ENCODE measurements at places on chromosomes 13 and 19.

DNA sequence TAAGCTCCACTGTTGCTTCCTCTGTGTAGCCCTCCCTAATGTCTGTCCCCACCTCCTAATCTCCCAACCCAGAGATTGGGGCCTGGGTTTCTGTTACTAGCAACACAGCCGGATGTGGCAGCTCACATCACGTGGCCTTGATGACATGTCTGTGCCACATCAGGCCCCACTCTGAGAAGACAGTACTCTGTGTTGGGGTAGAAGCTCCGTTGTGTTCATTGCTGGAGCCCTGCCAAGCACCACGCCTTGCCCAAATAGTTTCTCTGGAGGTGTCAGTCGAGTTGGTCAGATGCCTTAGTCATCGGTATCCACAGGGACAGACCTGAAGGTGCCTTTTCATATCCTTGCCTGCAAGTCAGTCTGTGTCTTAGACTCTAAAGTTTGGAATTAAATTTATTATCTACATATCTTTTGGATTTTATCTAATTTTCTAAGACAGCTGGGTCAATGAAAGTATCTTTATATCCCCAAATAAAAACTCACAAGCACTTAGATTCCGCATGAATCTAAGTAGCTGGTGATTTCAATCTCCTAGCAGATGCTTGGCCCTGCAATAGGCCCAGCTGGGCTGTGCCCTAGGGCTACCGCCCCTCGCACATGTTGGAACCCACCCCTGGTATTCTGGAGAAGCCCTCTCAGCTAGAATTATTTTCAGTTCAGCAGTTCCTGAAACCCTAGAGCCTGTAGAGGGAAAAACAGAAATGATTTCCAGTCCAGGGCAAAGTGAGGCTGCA is 204.0 kb upstream of the TSHZ3 start:
- DNase-seq: no peak

GRCh38 chr19:44113784-44114390 is 688 bp downstream of the ZNF225 start:
- DNase-seq: no peak

DNA sequence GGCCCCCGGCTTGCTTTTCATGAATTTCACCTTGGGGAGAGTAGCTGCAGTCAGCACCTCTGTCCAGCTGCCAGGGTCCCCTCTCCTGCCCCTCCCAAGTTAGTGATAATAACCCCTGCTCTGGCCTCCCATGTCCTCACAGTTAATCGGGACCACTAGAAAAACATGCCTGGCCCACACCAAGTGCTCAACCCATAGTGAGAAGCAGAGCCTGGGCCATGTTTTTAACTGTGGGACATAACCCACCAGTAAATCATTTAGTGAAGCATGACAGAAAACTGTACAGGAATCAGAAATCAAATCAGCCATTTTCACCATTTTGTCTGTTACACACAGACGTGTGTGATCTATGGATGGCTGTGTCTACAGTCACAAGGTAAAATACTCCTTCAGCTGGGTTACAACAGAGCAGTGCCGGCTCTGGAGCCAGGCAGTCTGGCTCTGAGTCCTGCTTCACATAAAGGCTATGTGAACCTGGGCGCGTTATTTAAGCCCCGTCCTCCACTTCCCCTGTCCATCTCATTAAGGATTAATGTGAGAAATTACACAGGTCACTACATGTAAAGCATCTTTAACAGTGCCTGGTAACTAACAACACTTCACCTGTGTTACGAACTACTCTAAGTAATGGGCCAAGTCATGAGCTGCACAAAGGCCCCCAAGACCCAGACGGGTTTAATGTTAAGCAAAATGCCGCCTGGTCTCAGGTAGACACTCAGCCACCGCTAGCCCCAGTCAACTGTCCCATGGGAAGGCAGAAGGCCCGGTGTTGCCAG is 7.6 kb upstream of the ECH1 start:
- DNase-seq: no peak

- DNase-seq: no peak
Measured at GRCh38 chr13:71906448-71906847, 39.4 kb upstream of the DACH1 start.

- no peak for DNase-seq
Measured at GRCh38 chr19:6055013-6055795, 55.1 kb downstream of the RFX2 start.

DNA sequence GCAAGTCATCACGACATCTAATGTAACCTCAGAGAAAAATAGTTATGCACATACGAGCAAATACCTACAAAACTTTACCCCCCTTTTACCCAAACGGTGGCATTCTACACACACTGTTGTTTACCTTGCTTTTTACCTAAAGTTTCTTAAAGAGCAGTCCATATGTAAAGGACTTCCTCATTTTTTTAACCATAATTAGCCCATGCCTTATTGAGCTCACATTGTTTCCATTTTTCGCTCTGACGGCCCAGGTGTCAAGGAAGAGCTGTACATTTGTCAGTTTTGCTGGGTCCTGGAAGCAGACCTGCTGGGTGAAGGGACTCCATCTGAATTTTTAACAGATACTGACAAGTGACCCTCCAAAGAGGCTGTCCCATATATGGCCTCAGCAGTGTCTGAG is 89.4 kb downstream of the STK24 start:
- DNase-seq: no peak

- DNase-seq: no peak
Measured at GRCh38 chr13:50894012-50894411, 15.6 kb upstream of the RNASEH2B start.

DNA sequence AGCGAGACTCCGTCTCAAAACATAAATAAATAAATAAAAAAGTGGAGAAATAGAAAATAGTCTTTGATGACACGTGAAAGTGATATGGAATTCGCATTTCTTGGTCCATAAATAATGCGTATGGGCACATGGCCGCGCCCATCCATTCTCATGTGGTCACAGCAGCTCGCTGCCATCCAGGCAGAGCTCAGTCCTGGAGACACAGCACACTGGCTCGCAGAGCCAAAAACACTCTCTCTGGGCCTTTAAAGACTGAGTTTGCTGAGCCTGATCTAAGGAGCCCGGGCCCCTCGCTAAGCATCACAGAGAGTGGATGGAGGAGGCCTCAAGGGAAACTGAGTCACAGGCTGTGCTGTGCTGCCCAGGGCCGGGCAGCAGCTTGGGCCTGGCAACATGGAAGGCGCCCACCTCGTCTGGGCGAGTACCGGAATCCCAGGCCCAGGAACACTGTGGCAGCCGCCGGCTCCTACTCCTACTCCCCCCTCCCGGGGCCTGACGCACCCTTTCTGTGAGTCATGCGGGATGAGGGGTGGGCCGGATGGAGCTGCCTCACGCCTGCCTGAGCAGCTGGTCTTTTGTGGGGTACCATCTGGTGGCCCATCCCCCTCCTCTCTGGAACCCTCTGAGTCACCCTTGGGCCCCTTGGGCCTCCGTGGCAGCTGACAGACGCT is 28.9 kb upstream of the CACTIN start:
- DNase-seq: no peak

DNA sequence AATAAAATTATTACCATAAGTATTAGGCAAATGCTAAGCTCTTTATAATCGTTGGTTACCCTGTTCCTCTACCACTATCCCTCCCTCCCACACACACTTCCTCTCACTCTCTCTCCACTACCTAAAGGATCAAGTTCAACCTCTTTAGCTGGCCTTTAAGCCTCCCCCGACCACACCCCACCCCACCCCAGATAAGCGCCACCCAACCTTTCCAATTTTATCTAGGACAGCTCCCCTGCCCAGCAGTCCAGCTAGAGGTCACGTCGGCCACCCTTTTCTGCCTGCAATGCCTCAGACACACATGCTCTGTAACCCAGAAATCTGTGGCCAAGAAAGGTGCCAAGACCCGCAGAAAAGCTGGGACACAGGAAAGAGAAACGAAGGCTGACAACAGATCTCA is 1.1 kb downstream of the LYPD4 start:
- no peak for DNase-seq

DNA sequence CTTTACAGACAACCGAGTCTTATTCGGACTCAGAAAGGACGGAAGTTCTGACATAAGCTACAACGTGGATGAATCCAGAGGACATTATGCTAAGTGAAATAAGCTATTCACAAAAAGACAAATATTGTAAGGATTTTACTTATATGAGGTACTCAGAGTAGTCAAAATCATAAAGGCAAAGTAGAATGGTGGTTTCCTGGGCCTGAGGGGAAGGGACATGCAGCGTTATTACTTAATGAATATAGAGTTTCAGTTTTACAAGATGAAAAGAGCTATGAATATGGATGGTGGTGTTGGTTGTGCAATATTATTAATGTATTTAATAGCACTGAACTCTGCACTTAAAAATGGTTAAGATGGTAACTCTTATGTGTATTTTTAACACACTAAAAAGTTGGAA is 419.1 kb upstream of the SGCG start:
- no peak for DNase-seq

GRCh38 chr13:97967948-97968347 is 14.5 kb downstream of the IPO5 start:
- DNase-seq: no peak

- DNase-seq: no peak
Measured at GRCh38 chr13:114064450-114065140, 67.8 kb downstream of the RASA3 start.

DNA sequence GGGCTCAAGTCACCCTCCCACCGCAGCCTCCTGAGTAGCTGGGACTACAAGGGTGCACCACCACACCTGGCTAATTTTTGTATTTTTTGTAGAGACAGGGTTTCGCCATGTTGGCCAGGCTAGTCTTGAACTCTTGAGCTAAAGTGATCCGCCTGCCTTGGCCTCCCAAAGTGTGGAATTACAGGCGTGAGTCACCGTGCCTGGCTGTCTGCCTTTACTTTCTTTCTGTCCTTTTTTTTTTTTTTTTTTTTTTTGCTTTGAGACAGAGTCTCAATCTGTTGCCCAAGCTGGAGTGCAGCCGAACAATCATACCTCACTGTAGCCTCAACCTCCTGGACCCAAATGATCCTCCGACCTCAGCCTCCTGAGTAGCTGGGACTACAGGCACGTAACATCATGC is 25.0 kb upstream of the OR1M1 start:
- no peak for DNase-seq

GRCh38 chr13:93752541-93752940 is 525.9 kb downstream of the GPC6 start:
- DNase-seq: no peak

DNA sequence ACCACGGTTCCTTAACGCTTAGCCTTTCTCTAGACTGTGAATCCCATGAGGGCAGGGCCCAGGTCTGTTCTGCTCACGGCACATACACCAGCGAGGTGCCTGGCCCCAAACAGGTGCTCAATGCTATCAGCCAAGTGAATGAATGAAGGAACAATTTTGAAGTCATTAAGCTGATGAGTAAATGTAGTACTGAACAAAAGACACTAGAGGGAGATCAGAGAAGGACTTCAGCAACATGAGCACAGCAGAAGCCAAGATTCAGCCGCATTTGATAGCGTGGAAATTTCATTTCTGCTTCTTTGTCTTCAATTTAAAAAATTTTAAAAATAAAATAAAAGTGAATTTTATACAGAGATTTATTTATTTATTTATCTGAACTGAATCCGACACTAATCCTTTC is 20.1 kb upstream of the MYO16 start:
- no peak for DNase-seq

DNA sequence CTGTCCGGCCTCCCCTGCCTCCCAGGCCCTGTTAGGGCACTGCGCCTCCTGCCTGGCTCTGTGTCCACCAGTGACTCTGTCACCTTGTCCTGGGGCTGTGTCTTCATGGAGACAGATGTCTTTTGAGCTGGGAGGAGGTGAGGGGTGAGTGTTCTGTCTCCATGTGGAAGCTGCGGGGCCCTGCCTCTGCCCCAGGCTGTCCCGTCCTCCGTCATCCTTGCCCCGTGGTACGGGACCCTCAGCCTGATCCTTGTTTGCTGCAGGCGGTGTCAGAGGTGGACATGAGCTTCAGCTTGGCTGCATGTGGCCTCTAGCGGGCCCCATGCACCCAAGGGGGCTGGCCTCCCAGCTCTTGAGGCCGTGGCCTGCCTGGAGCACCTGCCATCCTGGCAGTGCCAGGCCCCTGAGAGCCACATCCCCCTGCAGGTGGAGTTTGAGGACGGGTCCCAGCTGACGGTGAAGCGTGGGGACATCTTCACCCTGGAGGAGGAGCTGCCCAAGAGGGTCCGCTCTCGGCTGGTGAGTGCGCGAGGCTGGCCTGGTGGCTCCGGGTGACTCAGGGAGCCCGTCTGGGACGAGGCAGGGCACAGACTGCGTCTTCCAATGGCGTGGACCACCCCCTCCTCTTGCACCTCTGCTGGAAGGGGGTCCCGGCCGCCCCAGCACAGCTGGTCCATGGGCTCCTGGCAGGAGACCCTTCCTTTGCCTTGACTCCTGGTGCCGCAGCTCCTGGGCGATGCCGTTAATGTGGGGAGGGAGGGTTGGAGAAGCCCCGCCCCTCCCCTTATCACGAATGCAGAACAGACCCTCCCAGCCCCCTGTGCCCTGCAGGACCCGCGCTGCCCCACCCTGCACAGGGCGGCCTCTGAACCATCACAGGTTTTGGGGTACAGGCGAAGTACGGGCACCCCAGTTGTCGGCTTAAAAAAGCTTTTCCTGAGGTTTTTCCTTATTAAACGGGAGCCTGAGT is 181.3 kb downstream of the KDM4B start:
- no peak for DNase-seq

GRCh38 chr13:113728571-113729054 is 30.4 kb upstream of the TMEM255B start:
- no peak for DNase-seq

All from GOT3 (cell line).